ENCODE measurements at places on chromosomes 11 and 22.

DNA sequence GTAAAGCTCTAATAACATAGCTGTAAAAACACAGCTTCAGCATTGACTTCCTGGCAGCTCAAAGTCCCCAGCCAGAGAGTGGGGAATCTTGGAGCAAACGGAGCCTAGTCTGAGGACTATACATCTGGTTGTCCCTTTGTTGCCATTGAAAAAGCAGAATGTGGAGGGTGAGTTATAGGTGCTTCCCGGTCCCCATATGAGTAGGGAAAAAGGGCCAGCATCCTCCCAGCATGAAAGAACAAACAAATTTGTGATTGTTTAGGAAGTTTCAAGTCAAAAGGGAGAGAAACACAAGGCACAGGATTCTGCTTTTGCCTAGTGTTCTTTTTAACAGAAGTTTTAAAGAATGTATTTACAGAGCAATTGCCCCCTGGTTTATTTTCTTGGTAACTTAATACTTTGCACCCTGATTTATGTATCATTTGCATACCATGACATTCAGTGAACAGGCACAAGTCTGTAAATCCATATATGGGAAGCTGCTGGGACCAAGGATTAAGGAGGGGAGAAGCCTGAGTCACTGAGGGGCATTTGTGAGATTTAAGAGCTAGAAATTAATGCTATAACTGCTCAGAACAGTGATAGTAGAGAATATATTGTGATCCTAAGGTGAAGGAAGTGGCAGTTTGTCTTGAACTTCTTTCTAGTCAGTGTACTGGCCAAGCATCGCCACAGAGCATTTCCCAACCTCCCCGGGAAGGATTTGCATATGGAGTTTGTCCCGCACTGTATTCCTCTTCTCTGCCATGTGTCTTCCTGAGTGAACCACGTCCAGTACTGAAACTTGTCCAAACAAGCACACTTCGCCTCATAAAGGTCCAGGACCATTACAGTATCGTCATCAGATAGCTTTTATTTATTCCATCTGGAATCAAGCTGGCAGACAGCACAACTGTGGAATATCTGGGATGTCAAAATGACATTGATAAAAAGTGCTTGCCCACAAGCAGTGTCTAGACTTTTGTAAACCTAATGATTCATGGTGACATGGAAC is 103.0 kb downstream of the DBX1 start:
- DNase-seq, result no peak

GRCh38 chr11:59756558-59756840 is 1.3 kb downstream of the STX3 start:
- no peak for DNase-seq

DNA sequence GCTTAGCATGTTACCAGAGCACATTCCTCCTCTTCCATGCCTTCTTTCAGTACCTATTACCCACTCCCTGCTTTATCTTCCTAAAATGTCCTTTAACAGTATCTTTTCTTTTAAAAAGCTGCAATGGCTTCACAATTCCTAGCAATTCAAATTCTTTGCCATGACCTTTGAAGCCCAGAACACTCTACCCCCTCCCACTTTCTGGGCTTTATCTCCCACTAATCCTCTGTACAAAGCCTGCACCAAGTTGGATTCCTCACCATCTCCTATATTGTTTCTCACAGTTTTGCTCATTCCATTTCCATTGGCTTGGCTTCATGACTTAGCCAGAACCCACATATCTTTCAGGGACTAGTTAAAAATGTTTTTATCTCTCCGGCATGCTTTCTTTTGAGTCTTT is 80.9 kb downstream of the FAM76B start:
- no peak for DNase-seq

- DNase-seq, result no peak
Measured at GRCh38 chr11:64539239-64539638, 51.8 kb upstream of the SLC22A12 start.

DNA sequence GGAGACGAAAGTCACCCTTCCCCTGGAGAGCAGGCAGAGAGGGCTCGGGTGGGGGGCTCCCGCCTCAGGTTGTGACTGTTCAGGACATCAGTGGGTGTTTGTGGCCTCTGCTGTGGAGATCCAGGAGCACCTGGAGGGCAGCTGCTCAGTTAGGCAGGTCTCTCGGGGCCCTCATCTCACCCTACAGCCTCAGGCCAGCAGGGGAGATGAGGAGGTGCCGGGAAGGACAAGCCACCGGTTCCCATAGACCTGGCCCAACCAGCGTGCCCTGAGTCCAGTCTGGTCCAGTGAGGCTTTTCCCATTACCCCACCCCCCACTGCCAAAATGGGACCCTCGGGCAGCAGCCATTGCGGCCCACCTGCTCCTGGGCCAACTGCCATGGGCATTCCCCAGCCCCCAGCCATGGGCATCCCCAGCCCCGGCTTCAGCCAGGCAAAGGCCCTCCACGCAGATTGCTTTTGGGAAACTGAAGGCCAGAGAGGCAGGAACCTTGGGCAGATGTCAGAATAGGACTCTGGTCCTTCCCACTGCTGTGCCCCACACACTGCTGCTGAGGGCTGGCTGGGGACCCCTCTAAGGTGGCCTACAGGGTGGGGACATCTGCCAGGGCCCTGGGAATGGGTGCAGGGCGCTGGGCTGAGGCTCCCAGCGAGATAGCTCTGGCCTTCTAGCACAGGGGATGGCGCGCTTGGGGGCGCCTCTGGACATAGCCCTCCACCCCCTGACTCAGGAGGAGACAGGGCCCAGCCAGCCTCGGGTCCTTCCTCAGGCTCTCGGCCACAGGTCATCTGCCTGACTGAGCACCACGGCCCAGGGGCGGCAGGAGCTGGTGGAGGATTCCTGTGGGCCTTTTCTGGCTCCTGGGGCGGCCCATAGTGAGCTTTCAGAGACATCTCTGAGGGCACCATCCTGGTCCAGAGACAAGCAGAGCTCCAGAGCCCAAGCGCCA is 4.8 kb downstream of the PIM3 start:
- no peak for DNase-seq

DNA sequence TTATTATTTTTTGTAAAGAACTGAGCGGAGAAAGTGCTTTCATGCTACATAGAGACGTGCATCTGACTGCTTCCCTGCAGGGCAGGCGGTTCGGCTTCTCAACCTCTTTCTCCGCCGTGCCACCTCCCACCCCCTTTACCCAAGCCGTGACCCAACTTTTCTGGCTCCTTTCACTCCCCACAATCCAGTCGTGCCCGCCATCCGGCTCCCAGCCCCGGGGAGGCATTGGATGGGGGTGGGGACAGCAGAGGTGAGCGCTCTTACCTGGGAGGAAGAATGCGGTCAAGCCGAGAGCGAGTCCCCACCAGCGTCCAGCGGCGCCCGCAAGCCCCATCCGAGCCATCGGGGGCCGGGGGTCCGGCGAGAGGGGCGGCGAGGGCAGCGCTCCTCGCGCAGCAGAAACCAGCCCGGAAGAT is 781 bp downstream of the NECTIN1 start:
- no peak for DNase-seq

- DNase-seq, result no peak
Measured at GRCh38 chr11:8760896-8761295, 78.3 kb downstream of the RPL27A start.

DNA sequence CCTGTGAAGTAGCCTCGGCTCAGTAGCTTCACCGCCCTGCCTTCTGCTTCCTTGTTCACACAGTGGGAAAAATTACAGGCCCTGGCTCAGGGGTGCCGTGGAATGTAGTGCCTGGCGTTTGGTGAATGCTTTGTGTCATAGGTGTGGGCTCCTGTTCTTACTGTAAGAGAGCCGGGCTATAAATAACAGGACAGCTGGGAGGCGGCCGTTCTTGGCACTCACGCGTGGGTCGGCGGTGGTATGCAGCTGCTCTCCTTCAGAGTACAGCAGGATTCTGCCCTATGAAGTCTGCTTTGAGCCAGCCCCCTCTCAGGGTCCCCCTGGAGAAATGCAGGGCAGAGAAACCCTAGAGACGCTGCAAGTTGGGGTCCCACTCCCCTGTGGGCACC is 84.2 kb downstream of the CTTN start:
- DNase-seq, result no peak

DNA sequence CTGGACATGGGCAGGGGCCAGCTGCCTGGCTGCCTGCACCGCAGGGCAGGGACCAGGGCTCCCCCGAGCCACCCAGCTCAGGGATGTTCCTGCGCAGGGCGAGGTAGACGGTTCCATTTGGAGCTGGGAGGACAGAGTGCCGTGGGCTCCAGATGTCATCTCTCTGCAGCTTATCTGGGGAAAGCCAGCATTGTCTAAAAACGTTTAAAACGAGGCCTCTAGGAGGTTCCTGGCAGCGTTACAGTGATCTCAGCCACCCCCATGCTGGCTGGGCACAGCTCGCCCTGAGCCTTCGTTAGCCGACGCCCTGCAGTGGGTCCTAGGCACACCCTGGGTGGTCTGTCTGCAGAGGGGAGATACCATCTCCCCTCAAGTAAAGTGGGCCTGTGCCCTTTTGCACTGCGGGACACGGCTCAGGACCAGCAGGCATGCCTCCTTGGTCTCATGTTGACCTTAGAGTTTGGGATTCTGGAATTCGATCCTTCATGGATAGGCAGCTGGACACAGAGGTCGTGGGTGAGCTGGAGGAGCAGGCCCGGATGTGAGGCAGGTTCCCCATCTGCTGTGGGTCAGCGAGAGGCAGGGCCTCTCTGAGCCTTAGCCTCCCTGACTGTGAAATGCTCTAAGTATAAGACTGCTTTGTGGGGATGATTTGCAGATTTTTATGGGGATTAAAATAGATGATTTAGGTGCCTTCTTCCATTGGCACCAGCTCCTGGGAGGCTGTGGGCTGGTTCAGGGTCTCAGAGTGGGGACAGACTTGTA is 14.1 kb downstream of the SYNGR1 start:
- DNase-seq, result no peak

- peak; percentile 60 for DNase-seq
Measured at GRCh38 chr11:96207459-96208449, 135.2 kb downstream of the MAML2 start.

DNA sequence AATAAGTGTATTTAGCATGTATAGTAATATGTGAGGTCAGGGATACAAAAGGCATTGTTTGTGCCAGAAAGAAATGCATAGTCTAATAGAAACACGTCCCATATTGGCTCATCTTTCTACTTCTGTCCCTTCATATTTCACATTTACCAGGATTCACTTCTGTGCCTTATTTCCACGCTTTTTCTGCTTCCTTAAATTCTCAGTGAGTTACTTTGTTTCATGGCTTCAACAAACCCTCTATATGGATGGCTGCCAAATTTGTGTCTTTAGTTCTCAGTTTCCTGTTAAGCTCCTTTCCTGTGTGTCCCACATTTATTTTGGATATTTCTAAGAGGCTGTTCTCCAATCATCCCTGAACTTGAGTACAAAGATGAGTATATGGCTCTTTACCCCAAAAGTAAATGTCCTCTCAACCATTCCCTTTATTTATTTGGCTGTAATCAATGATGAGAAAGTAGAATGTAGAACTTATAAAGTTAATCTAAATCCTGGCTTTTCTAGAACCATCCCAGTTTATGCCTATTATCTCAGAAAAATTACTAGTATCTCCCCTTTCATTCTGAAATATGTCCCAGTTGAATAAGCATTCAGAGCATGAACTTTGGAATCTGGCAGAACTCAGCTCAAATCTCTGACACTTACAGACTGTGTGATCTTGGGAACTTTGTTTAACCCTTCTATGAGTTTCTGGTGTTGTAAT is 23.5 kb downstream of the OR8B12 start:
- no peak for DNase-seq

GRCh38 chr11:112613051-112613972 is 347.9 kb upstream of the NCAM1 start:
- DNase-seq, result no peak

- no peak for DNase-seq
Measured at GRCh38 chr11:28910926-28911325, 802.7 kb downstream of the METTL15 start.

GRCh38 chr11:16923987-16924386 is 90.2 kb downstream of the PLEKHA7 start:
- no peak for DNase-seq

DNA sequence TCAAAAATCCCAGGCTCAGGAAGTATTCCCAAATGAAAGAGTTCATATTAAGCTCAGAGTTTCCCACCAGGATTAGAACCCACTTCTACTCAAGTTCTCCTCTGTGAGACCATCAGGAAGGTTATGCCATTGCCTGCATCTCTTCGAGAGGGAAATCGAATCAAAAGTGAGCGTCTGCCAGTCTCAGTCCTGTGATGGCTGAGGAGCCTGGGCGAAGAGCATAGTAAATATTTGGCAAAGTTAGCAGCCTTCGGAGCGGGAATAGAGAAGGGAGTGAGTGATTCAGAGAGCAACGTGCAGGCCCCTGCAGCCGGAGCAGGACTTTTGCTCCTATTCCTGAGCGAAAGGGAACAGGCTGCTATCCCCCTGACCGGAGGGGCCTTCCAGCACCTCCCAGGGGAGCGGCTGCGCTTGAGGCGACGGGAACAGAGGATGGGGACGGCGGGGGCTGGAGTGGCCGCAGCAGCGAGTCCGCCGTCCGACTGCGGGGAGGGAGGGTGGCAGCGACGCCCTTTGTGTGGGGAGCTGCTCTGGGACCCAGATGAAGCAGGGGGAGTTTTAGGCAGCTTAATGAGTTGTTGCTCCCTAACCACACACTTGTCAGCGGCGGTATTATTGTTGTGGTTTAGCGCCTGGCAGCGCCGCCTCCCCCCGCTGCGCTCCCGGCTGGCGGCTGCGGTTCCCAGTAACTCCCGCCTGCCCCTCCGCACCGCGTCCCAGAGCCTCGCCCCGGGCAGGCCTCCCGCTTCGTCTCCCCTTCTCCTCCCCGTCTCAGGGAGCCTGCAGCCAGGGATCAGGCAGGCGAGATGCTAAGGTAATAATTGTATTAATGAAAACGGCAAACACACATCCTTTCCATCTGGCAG is 21.7 kb upstream of the NRGN start:
- DNase-seq, result peak; percentile 17

GRCh38 chr22:23405366-23405851 is 174.7 kb downstream of the IGLL1 start:
- no peak for DNase-seq

GRCh38 chr22:31223786-31224191 is 11.7 kb downstream of the LIMK2 start:
- no peak for DNase-seq

DNA sequence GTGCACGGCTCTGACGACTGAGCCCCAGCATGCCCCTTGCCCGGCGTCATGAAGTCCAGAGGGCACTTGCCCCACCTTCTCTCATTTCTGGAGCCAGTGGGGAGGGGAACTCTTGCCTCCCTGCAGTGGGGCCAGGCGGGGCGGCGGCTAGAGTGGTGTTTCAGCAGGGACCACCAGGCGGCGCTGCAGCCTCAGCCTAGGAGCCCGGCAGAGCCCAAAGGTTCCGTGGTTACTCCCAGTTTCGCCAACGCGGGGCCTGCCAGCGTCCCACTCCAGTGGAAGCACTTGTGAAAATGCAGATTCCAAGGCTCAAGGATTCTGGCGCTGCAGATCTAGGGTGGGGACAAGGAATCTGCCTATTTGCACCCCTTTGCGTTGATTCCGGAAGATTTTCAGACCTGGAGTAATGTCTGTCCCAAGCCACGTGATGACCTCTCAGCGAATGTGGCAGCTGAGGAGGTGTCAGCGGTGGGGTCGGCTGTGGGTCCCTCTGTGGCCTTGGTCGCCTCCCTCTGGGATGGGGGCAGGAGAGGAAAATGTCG is 55.7 kb downstream of the CD82 start:
- peak; percentile 40 for DNase-seq

Measured in CD4-positive, alpha-beta T cell treated with Interleukin-4 for 4 hours (primary cell).